ENCODE measurements at places on chromosomes 2 and 18. TPM values are rescaled to one million over a fixed set of nuclear protein-coding genes. Genes with fewer than 3 reads are reported as not detected.

The WNT6 gene
- not detected for total RNA-seq

The ADRA2B gene
- total RNA-seq = 0.08 TPM

The SERPINB11 gene
- not detected for total RNA-seq

The CCDC85A gene
- total RNA-seq = not detected

The SNED1 gene
- 1.2 TPM for total RNA-seq

The ZBTB7C gene
- total RNA-seq = 0.04 TPM

The GAL3ST2 gene
- not detected for total RNA-seq

The DES gene
- not detected for total RNA-seq

The MGAT4A gene
- 0.53 TPM for total RNA-seq

The PMAIP1 gene
- 16.2 TPM for total RNA-seq
